ENCODE measurements at places on chromosomes 16 and 17.

GRCh38 chr17:47179141-47179540, 10.0 kb downstream of the CDC27 start:
- DNase-seq: no peak

DNA sequence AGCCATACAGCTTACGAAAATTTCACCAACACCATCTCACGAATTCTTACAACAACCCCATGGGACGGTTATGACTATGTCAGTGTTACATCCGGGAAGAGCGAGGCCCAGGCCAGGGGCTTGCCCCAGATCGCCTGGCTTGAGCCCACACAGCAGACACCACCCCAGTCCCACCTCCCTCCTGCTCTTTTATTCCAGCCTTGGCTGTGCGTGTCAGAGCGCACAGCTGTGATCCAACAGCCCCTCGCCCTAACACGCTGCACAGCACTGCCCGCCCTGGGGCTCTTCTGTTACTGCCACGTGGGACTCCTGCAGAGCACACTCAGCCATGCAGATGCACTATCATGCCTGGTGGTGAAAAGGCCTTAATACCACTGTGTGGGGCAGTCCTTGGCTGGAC, 127.9 kb downstream of the ENGASE start:
- DNase-seq: no peak

GRCh38 chr16:83354015-83354414, 453.8 kb upstream of the HSBP1 start:
- DNase-seq: no peak

DNA sequence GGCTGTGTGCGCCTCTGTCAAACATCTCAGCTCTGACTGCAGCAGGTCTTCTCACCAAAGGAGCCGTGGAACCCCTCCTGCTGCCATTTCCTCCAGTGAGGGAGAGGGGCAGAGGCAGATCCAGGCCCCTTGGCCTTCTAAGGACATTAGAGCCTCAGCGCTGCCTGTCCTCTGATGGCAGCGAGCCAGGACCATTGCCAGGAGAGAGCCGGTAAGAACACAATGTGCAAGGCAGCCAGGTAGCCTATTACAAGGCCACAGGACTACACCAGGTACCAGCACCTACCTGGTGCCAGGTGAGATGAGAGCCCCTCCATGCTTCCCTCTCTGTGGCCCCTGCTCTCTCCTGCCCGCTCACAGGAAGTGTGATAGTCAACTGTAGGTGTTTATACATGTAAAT, 11.0 kb downstream of the LRRC75A start:
- no peak for DNase-seq

GRCh38 chr17:80637048-80637781, 92.6 kb downstream of the RPTOR start:
- DNase-seq: no peak

- no peak for DNase-seq
Observed at GRCh38 chr16:48556913-48557351, 53.0 kb downstream of the N4BP1 start.

- DNase-seq: no peak
Observed at GRCh38 chr17:3843935-3844516, 2.0 kb downstream of the NCBP3 start.

GRCh38 chr17:55386796-55387332, 34.8 kb downstream of the MMD start:
- no peak for DNase-seq

DNA sequence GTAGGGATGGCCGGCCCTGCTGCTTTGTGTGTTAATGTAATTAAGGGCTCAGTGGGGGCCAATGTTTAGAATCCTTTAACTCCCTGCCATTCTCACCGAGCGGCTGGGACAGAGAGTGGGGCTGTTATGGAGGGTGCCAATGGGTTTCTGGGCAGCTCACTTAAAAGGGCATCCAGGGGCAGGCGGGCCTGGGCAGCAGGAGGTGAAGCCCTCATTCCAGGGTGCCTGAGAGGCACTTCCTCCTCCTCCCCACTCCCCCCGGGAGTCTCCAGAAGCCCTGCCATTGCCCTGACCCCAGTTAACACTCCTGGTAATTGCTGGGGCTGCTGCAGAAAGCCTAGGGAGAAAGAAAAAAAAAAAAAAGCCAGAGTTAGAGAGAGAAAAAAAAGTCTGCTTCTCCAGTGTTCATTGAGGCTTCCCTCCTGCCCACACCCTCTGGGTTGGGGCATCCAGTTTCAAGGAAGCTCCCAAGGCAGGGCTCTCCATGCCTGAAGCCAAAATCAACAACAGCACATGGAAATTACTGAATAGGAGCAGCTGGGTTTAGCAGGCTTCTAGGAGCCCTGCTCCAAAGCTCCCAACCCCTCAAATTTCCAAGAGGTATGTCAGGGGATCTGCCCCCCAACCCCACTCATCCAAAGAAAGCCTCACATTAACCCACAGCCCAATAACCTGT, 28.0 kb downstream of the CUEDC1 start:
- DNase-seq: no peak

GRCh38 chr17:44293509-44294226, 14.7 kb upstream of the RUNDC3A start:
- no peak for DNase-seq

GRCh38 chr17:51427323-51427811, 167.0 kb downstream of the UTP18 start:
- no peak for DNase-seq

GRCh38 chr16:9415545-9415944, 324.1 kb downstream of the HAPSTR1 start:
- no peak for DNase-seq

DNA sequence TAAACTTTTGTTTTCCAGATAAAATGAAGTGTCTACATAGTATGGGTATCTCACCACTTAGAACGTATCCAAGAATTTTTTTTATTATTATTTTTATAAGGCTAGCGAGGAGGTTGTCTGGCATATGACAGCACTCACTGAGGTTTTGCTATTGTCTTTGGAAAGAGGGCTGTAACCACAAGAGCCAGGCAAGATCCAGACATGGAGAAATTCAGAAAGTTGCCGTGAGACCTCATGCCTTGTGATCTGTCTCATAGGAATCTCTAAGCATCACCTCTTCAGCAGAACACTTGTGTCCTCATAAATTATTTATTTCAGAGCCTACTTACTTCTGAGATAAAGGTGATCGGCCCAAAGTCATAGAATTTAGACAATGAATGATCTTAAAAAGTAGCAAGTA, 410.8 kb downstream of the CDH11 start:
- no peak for DNase-seq

- no peak for DNase-seq
Observed at GRCh38 chr17:3834811-3835210, 11.2 kb downstream of the NCBP3 start.

- DNase-seq: no peak
Observed at GRCh38 chr16:6335072-6335471, 997.6 kb upstream of the RBFOX1 start.

- DNase-seq: no peak
Observed at GRCh38 chr16:12612598-12613101, 191.0 kb downstream of the CPPED1 start.

- no peak for DNase-seq
Observed at GRCh38 chr16:11543661-11544393, 42.9 kb downstream of the LITAF start.

GRCh38 chr17:83194761-83195329, 115.4 kb downstream of the METRNL start:
- DNase-seq: no peak

- DNase-seq: no peak
Observed at GRCh38 chr16:81940781-81941560, 70.3 kb downstream of the SDR42E1 start.
